ENCODE measurements at places on chromosomes 7 and 10.
A peak's percentile ranks its signal among the peaks of the same experiment; 100 is the strongest.

- DNase-seq = no peak
Observed at GRCh38 chr7:14207138-14207537, 217.7 kb upstream of the ETV1 start.

DNA sequence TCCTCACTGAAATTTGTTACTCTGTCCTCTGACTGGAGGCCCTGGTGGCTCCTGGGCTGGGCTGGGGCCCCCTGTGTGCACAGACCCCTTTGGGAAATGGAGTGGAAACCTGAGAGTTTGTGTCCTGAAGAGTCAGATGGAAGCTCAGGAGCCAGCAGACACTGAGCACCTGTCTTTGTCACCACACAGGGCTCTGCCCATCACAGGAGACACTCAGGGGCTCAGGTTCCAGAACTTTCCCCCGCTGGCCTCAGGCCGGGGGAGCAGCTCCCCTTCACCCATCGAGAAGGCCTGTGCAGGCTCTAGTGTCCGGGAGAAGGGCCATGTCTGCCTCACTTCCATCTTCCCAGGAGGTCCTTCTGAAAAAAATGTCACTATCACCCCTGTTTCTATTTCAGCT is 22.3 kb upstream of the PITRM1 start:
- no peak for DNase-seq

- DNase-seq = no peak
Observed at GRCh38 chr7:17646253-17646956, 293.9 kb downstream of the SNX13 start.

- DNase-seq = no peak
Observed at GRCh38 chr10:11546581-11546980, 64.9 kb downstream of the USP6NL start.

- DNase-seq = no peak
Observed at GRCh38 chr10:58064714-58065528, 202.8 kb downstream of the IPMK start.

GRCh38 chr10:11141571-11142091 is 124.0 kb downstream of the CELF2 start:
- no peak for DNase-seq

DNA sequence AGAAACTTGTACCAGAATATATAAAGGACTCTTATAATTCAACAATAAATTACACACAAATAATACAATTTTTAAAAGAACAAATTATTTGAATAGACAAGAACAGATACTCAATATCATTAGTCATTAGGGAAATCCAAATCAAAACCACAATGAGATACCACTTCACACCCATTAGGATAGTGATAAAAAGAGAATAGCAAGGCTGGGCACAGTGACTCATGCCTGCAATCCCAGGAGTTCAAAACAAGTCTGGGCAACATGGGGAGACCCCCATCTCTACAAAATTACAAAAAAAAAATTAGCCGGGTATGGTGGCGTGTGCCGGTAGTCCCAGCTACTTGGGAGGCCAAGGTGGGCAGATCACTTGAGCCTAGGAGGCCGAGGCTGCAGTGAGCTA is 52.2 kb upstream of the KCNIP2 start:
- no peak for DNase-seq

DNA sequence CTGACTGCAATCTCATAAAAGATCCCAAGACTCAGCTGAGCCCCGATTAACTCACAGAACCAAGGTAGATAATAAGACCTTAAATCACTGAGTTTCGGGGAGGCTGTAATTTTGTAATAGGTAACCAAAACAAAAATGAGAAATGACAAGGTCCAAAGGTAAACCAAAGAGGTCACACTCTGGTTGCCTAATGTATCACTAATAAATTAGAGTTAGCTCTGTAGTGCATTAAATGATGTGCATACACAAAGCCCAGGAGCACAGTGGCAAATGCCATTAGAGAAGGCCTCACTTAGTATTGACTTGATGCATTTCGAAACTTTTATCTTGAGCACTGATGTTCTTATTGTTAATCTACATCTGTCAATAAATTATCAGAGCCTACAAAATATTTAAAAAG is 237.7 kb upstream of the CCDC6 start:
- no peak for DNase-seq

GRCh38 chr7:33354201-33354600 is 224.8 kb downstream of the BBS9 start:
- no peak for DNase-seq

- DNase-seq = no peak
Observed at GRCh38 chr7:18610331-18610948, 114.9 kb downstream of the HDAC9 start.

- no peak for DNase-seq
Observed at GRCh38 chr7:139901056-139901795, 72.2 kb downstream of the TBXAS1 start.

- no peak for DNase-seq
Observed at GRCh38 chr10:59098831-59099452, 77.5 kb upstream of the PHYHIPL start.

DNA sequence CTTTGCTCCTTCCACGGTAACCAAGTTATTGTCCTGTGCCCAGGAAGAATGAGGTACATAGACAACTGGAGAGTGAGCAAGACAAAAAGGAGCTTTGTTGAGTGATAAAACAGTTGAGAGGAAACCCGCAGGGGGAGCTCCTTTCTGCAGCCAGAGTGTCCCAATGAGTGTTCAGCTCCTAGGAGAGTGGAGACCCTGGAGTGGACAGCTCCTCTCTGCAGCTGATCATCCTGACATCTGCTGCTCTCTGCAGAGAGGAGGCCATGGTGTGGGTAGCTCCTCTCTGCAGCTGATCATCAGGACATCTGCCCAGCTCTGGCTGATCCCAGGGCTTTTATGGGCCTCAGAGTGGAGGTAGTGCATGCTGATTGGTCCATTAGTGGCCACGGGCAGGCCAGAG is 53.4 kb upstream of the PCDH15 start:
- DNase-seq = no peak

- no peak for DNase-seq
Observed at GRCh38 chr7:121475806-121476205, 79.7 kb upstream of the FAM3C start.

GRCh38 chr7:50664461-50664922 is 99.3 kb upstream of the DDC start:
- peak; percentile 68 for DNase-seq

- no peak for DNase-seq
Observed at GRCh38 chr10:79328147-79328701, 19.0 kb upstream of the PPIF start.

DNA sequence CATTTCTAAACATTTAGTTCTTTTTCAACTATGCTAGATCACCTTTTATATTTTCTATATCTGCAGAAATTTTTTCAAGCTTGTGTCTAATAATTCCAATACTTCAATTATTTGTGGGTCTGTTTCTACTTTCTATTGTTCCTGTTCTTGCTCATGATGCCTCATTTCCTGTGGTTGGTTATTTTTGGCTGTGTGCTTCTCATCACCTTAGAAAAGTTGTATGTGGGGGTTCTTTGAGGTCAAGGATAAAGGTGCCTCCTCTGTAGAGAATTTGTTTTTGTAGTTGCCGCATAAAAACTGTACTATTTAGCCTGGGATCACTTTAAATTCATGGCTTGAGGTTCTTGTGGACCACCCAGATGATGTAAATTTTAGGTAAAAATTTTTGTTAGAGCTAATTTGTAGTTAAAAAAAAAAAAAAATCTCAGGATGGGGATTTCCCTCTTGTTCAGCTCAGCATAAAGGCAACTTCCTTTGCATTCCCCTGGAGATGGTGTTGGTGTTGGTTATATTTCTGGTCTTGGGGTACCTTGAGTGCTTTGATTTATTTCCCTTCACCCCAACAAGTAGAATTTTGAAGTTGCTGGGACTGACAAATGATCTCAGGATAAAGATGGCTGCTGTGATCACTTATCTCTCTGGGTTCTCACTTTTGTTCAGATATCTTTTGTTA is 27.0 kb upstream of the JAZF1 start:
- peak; percentile 53 for DNase-seq

GRCh38 chr10:24465124-24465874 is 256.4 kb downstream of the KIAA1217 start:
- no peak for DNase-seq

GRCh38 chr7:50779427-50779826 is 3.3 kb downstream of the GRB10 start:
- no peak for DNase-seq

- peak; percentile 92 for DNase-seq
Observed at GRCh38 chr10:110067960-110068770, 60.4 kb downstream of the ADD3 start.

- no peak for DNase-seq
Observed at GRCh38 chr10:18117276-18117675, 22.9 kb upstream of the CACNB2 start.

DNA sequence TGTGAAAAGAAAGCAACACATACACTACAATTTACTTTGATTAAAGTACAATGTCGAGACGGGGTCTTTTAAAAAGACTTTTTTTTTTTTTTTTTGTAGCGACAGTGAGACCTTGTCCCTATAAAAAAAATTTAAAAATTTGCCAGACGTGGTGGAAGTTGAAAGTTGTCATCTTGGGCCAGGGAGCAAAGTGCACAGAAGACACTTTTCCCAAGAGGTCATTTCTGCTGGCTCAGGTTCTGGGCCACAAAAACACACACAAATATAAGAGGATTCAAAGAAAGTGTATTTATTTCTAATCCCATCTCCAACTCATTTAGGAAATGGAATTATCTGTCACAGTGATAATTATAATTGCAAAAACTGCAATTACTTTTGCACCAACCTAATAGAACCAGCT is 24.7 kb downstream of the SLC26A3 start:
- DNase-seq = no peak

- DNase-seq = no peak
Observed at GRCh38 chr7:105990727-105991453, 27.8 kb downstream of the CDHR3 start.

GRCh38 chr7:156001496-156002260 is 189.4 kb upstream of the SHH start:
- DNase-seq = no peak

DNA sequence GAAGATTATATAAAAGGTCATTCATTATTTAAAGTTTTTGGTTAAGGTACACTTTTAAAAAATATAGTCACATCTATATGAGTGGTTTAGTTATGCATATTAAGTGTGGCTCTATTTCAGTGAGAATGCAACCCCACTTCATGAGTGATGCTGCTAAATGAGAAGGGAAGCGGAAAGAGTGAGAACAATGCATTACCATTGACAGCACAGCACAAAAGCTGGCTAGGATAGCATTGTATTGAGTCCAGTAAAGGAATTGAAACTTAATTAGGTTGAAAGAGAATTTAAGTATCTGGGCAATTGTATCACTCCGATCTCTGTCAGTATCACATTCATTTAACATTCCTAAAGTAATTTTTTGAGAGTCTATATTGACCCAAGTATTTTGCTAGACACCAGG is 13.2 kb downstream of the POM121L12 start:
- no peak for DNase-seq

DNA sequence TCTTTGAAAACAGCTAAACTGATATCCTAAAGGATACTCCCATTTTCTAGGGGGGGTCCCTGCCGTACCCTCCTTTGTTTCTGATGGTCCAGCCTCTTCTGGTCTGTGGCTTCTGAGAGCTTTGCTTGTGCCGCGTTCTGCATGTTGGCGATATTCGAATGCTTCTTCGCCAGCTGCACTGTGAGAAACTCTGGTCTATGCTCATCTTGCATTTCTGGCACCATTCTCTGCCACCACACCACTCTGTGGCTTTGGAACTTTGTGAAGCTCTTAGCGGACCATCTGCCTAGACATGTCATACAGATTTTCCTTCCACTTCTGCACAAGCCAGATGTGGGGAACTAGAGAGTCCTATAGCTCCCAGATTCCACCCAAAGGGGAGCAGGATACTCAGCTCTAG is 197.2 kb downstream of the REEP3 start:
- DNase-seq = no peak

DNA sequence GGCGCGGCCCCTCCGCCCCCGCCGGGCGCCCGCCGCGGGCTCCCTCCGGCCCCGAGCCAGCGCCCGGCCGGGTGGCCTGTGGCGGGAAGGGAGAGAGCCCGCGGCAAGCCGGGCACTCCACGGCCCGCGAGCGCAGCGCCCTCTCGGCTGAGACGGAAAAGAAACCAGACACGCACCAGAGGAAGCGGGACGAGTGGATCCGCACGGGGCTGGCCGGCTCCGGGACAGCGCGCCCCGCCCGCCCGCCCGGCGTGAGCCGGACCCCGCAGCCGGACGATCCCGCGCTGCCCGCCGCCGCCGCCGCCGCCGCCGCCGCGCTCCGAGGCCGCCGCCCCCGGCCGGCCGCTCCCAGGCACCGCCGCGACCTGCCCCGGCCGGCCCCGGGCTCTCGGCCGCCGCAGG is 300 bp downstream of the ARHGAP21 start:
- peak; percentile 81 for DNase-seq

GRCh38 chr7:851204-851603 is 18.9 kb downstream of the SUN1 start:
- DNase-seq = no peak

GRCh38 chr10:129810-130209 is 5.4 kb upstream of the ZMYND11 start:
- DNase-seq = no peak

- DNase-seq = no peak
Observed at GRCh38 chr10:98460837-98461499, 14.2 kb upstream of the HPS1 start.

DNA sequence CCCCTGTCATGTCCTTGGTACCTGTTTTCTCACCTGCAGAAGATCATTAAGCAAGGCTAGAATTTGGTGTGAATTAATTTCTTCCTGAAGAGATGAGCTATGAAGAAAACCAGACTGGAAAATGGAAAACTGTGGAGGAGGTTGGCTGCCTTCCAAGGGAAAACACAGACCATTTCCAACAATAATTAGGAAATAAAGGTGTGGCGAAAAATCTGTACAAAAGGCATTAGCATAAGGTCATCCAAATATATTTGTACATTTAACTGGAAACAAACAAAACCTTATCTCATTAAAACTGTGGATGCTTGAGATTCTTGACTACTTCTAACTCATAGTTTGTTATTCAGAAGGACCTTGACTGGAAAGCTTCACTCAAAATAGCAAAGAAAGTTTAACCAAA is 1.7 kb downstream of the STN1 start:
- DNase-seq = no peak

DNA sequence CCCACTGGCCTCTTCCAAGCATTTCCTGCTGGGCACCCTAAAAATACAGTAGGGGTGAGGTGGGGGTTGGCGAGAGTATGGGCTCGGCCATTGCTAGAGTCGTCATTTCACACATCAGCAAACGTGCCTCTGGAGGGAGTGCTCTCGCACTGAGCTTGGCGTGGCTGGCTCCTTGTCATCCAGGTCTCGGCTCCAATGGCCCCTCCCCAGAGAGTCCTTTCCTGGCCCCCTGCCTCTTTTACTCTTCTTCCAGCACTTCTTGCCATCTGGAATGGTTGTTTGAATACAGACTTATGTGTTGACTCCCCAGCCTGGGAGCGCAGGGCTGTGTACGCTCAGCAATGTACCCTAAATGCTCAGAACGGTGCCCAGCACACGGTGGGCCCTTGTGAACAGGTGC is 18.8 kb downstream of the UNC5B start:
- DNase-seq = no peak

- no peak for DNase-seq
Observed at GRCh38 chr7:135962802-135963201, 14.4 kb downstream of the MTPN start.

- DNase-seq = no peak
Observed at GRCh38 chr7:31642681-31643115, 44.3 kb upstream of the PPP1R17 start.
